ENCODE measurements at places on chromosomes 12 and 14.

DNA sequence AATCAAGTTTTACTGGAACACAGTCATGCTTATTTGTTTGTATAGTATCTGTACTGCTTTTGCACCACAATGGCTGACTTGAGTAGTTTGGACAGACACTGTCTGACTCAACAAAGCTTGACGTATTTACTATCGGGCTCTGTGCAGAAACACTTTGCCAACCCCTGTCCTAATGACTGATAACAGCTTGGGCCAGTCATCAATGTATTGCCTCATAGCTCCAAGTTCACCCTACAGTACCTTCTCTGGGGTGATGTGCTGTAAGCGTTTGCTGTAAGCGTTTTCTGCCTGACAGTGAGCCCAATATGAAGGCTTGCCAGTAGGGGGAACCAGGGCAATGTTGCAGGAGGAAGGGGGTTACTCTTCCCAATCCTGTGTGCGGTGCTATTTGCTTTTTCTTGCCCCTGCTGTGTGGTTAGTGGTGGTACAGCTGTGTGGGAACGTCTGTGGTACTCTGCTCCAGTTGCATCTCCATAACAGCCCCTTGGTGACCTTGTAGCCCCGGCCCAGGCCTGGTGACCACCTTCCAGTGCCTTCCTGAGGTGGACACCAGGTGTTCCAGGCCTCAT, 5.4 kb upstream of the CCDC177 start:
- no peak for DNase-seq

GRCh38 chr14:44149597-44149996, 357.5 kb downstream of the FSCB start:
- no peak for DNase-seq

GRCh38 chr14:104388541-104389325, 190.8 kb upstream of the C14orf180 start:
- no peak for DNase-seq

GRCh38 chr12:109239179-109239578, 69.9 kb downstream of the FOXN4 start:
- DNase-seq: no peak

- no peak for DNase-seq
These were observed 314 bp upstream of the DHRS7 start for GRCh38 chr14:60165547-60165876.

- no peak for DNase-seq
These were observed 160.6 kb downstream of the MON2 start for GRCh38 chr12:62627181-62627580.

GRCh38 chr12:57628280-57629191, 4.5 kb downstream of the B4GALNT1 start:
- no peak for DNase-seq

DNA sequence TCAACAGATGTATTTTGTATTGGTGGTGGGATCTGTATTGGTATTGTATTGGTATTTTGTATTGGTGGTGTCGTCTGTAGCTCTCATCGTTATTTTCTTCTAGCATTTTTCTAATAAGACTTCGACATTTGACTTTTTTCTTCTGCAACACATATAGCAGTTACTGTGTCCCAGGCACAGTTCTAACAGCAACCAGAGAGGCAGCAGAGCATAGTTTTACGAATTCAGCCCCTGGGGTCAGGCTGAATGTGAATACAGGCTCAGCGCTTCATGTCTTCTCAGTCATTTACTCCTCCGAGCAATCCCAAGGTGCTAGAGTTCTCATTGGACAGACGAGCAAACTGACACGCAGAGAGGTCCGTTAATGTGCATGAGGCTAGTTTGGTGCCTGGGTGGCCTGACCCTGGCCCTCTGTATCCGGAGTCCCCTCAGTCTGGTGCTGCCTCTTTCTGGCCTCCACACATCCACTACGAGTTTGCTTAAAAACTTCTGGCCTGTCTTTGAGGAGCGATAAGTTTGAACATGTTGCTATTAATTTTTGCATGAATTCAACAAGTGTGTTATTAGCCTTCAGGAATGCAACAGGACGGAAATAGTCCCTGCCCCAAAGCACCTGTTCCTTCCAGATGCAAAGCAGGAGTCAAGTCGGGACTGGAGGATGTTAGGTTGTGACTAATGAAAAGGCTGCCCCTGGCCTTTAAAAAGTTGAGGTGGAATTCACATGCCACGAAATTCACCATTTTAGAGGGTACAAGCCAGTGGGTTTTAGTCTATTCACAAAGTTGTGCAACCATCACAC, 87.0 kb downstream of the GLT1D1 start:
- no peak for DNase-seq

- no peak for DNase-seq
These were observed 125.6 kb upstream of the MYL2 start for GRCh38 chr12:111045941-111046340.

GRCh38 chr12:63916561-63917476, 72.3 kb downstream of the SRGAP1 start:
- DNase-seq: no peak

DNA sequence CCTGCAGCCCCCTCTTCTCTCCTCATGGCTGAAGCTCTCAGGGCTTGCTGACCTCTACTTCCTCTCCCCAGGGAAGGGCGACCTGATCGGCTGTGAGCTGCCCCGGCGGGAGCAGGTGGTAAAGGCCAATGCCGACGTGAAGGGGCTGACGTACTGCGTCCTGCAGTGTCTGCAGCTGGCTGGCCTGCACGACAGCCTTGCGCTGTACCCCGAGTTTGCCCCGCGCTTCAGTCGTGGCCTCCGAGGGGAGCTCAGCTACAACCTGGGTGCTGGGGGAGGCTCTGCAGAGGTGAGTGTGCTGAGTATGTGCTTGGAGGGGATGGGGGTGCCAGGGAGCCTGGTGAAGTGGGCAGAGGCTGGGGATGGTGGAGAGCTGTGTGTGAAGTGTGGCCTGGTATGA, 13.7 kb downstream of the MCRS1 start:
- DNase-seq: no peak

DNA sequence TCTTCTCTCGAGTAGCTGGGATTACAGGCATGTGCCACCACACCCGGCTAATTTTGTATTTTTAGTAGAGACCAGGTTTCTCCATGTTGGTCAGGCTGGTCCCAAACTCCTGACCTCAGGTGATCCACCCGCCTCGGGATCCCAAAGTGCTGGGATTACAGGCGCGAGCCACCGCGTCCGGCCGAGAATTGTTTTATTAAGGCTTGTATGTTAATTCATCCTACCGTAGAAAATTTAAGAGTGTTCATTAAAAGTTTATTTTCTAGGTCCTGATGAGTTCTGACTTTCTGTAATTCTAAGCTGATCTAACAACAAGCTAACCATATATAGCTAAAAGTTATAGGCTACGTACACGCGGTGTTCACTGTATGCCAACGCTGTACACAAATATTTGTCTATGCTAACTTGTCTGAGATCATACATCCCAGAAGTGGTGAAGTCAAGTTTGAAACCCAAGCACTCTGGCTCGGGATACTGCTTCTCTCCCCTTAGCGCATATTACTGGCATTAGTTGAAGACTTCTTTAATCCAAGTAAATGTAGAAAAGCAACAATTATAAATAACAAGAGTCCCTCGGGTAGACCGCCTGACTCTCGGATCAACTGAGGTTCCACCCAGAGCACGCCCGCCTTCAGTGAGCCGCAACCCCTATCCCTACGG, 570 bp upstream of the MRPS35 start:
- DNase-seq: no peak

DNA sequence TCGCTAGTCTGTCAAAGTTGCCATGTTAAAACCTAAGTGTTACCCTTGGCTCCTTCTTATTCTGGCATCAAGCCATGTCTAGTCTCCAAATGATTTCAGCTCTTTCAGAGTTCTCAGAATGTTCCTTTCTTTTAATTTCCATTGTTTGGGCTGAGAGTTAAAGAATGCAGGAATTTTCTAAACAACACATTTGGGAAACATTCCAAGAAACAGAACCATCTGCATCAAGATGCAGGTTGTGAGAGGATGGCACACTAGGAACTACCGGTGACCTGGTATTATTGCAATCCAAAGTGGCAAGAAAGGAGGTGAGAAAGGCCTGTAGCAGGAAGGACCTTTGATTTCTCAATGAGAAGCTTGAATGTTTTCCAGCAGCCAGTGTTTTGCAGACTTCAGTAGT, 30.1 kb downstream of the SLC35F4 start:
- DNase-seq: no peak

DNA sequence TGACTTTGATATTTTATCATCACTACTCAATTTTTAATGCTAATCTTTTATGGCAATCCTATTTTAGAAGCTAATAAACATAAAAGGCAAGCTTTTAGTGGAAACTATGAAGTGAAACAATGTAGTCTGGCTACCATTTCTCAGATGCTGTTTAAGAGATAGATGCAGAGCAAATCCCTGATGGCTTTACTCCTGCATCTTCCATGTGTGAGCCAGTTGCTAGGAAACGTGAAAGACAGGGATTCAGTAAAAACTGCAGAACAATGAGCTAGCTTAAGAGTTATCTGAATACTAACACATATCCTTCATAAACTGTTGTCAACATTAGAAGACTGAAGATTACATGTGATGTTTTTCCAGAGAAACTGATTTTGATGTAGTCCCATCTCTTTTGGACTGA, 112.6 kb downstream of the SLC2A13 start:
- DNase-seq: no peak

DNA sequence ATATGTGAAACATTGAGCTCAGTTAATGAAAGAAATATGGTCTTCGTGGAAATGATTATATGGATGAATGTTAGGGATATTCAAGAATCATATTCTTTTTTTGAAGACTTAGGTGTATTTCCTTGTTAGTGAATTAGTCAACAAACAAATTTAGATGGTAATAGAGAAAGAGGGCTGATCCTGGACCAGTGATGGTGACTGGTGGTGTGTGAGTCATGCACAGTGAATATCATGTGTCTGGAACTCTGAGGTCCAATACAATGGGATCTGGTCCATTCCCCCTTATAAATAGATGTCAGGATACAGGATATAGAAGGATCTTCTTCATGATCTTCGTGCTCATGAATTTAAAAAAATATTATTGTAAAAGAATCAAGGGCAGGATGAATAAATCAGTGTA, 64.4 kb upstream of the RTL1 start:
- DNase-seq: no peak

DNA sequence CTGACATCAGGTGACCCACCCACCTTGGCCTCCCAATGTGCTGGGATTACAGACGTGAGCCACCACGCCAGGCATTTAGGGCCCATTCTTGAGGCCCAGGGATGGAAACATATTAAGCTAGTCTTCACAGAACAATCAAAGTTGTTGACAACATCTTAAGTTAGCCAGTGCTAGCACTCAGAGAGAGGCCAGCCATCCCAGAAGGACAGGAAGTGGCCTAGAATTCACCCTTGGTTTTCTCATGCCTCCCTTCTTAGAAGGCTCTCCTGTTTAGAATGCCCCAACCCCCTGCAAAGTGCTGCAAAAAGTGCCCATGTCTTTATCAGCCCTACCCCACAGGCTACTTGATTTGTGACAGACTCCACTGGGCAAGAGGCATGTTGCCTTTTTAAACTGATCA, 12.1 kb upstream of the OR6J1 start:
- no peak for DNase-seq

- no peak for DNase-seq
These were observed 334.7 kb downstream of the BMP4 start for GRCh38 chr14:53621921-53622320.

All from activated naive CD8-positive, alpha-beta T cell treated with anti-CD3 and anti-CD28 coated beads, Interleukin-2, amount 50 U/mL, for 16 hours (primary cell).